ENCODE measurements at places on chromosomes 4 and X.

- no peak for DNase-seq
These were observed 71.0 kb downstream of the AFF1 start for GRCh38 chr4:87005690-87006425.

DNA sequence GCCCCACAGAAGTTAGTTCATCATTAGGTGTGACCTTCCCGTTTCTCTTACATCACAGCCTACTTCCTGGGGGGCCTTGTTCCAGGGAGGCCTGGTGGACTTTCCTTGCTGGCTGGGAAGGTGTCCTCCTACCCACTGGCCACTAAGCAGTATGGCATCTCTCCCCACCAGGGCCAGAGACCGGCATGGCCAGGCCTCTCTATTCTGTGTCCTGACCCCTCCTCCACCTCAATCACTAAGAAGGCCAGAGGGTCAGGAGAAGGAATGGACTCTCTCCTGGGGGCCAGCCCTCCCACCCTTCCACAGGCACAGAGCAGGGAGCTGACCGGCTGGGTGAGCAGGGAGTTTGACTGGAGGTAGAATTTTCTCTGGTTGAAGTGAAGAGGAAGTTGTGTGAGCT is 81.9 kb downstream of the PJA1 start:
- DNase-seq = no peak

- DNase-seq = no peak
These were observed 53.0 kb downstream of the IL13RA2 start for GRCh38 chrX:114964374-114964773.

GRCh38 chr4:158444621-158445020 is 77.1 kb upstream of the RXFP1 start:
- no peak for DNase-seq

- no peak for DNase-seq
These were observed 1002.5 kb upstream of the LCORL start for GRCh38 chr4:19024047-19024446.

DNA sequence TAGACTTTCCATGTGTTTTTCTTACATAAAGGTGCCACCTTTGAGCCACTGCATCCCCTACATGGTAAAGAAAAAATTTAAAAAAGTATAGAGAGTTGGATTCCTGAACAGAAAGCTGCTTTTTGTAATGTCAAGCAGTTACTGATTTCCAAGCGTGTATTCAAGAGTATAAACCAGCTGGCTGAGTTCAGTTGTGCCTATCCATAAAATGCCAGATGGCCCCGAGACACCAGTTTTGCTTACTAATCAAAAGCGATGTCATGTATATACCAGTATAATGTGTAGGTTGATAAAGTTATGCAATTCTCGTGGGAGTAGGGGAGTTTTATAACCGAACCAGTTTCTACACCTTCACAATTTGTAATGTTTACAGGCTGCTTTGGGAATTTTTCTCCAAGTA is 26.2 kb upstream of the PNPLA4 start:
- no peak for DNase-seq
